ENCODE measurements at places on chromosomes 7 and 10.
A peak's percentile ranks its signal among the peaks of the same experiment; 100 is the strongest.

DNA sequence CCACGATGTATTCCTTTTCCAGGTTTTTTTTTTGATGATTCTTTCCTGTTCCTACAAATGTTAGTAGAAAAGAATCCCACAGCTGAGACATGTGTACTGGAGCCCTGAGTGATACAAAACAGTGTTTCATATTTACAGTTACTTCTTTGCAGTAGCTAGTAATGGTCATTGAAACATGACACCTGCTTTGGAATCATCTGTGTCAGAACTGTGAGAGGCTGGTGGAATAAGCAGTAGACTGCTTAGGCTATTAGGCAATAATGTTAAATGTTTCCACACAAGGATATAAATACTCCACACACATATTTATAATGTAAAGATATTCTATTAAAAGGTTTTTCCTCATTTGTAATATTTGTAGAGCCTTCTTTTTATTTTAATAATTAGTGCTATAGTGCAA is 394.0 kb downstream of the THSD7A start:
- DNase-seq: no peak

GRCh38 chr10:108566316-108567107 is 1356.8 kb downstream of the XPNPEP1 start:
- no peak for DNase-seq

GRCh38 chr10:72935361-72935760 is 19.2 kb downstream of the PLA2G12B start:
- DNase-seq: no peak

DNA sequence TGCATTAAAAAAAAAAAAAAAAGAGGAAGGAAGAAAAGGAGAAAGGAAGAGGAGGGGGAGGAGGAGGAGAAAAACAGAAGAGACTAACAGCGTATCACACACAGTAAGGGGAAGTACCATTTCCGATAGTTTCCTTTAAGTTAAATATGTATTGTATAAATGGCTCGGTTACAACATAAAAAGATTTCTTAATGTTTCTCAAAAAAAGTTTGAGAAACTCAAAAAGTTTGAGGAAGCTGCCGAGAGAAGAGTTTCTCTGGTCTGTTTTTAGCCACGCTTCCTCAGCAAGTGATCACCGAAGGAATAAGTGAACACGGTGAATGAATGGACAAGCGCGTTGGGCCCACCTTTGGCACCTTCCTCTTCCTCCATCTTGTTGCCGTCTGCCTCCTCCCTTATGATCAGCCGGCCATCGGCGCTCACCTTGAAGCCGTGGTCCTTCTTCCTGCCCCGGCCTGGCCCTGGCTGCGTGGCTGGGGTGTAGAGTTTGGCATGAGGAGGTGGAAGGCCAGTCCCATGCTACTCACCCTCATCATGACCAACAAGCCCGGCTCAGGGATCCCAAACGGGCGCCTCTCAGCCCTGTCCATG is 31.3 kb upstream of the FRAT2 start:
- no peak for DNase-seq

GRCh38 chr10:122499012-122499411 is 37.7 kb downstream of the HTRA1 start:
- no peak for DNase-seq

DNA sequence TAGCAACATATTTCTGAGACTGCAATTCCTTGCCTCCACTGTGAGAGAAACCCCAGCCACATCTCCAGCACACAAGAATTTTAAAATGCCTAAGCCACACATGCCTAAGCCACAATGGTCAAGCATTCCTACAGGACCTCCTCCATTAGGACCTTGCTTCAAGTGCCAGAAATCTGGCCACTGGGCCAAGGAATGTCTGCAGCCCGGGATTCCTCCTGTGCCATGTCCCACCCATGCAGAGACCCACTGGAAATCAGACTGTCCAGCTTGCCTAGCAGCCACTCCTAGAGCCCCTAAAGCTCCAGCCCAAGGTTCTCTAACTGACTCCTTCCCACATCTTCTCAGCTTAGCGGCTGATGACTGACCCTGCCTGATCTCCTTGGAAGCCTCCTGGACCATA is 117.5 kb downstream of the AHR start:
- no peak for DNase-seq

GRCh38 chr7:9120331-9120730 is 686.9 kb downstream of the NXPH1 start:
- DNase-seq: no peak

- no peak for DNase-seq
These were observed 1.8 kb downstream of the MLXIPL start for GRCh38 chr7:73622527-73622908.

DNA sequence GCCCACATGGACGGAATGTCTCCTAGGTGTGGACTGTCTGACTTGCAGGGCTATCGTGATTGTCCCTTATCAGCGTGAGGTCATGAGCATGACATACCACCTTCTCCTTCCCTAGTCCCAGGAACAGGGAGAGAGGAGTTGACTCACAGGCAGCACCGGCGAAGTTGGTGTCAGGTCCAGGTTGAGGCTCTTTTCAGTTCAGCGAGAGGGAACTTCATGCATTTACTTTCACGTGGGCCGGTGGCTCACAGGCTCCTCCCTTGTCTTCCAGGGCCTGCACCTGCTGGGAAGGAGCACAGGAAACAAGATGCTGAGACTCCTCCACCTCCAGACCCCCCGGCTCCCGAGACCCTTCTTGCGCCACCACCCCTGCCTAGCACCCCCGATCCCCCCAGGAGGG is 46.1 kb downstream of the PROSER2 start:
- DNase-seq: no peak

DNA sequence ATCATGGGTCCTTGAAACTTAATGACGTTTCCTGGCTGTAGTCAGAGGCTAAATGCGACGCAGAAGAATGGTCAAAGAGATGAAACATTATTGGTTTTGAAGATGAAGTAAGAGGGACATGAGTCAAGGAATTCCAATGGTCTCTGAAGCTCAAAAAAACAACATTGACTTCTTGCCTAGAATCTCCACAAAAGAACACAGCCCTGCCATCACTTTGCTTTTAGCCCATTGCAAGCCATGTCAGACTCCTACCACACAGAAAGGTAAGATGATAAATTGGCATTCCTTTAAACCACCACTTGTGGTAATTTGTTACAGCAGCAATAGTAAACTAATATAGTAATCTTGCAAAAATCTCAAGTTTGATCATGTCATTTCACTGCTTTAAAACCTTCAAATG is 109.4 kb downstream of the TMEM26 start:
- DNase-seq: no peak

DNA sequence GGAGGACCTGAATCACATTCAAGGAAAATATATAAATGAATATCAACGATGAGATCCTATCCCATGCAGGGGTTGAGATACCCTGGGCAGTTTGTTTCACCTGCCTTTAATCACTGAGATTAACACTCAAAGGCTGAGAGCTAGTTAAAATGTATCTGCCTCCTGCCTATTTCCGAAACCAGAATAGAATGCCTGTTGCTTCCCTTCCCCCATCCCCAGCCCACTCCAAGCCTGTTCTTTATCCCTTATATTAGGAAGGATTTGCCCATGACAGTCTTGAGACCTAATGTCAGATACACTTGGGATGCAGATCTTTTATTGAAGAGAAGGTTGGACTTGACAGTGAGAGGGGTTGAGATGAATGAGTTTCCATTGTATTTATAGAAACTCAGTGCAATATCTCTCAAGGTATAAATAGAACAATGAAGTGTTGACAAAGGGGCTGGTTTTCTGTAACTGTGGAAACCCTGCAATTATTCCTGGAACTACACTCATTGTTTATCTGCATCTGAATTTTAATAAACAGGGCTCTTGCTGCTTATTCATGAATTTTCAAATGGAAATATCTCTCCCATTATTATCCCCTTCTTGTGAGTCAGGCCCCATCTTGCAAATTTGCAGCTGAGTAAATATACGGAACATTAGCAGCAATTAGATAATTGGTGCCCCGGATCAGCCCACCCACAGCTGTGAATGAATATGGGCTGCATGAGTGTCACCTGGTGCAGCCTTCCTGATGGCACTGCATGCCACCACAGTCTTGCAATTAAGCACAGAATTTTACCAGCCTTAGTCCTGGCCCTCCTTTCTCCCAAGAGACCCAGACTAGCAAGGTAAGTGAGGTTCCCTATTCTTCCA is 66.7 kb downstream of the SORCS3 start:
- DNase-seq: no peak

- no peak for DNase-seq
These were observed 816 bp downstream of the TECPR1 start for GRCh38 chr7:98251231-98251600.

DNA sequence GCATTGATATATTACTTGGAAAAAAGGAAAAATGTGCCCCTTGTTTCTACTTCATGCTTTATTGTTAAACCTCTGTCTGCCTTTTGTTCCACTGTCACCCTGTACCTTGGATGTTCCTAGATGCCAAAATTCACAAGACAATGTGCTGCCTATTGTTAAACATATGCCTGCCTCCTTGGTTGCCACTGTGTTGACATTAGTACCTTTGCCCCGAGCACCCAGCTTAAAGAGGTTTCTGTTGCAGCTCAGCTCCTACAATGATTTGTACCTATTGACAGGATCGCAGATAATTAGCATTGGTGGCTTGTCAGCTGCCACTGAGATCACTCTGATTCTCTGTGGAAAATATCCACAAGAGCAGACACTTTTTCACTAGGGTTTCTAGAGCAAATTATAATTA is 188.0 kb downstream of the KCND2 start:
- DNase-seq: no peak

DNA sequence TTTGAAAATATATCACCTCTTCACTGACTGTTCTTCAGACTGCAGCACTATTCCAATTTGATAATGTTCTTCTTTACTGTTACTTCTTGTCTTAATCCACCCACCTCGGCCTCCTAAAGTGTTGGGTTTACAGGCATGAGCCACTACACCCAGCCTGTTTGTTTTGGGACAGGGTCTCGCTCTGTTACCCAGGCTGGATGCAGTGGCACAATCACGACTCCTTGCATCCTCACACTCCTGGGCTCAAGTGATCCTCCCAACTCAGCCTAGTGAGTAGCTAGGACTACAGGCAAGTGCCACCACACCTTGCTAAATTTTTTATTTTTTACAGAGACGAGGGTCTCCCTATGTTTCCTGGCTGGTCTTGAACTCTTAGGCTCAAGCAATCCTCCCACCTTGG is 77.9 kb downstream of the NDUFB2 start:
- no peak for DNase-seq

DNA sequence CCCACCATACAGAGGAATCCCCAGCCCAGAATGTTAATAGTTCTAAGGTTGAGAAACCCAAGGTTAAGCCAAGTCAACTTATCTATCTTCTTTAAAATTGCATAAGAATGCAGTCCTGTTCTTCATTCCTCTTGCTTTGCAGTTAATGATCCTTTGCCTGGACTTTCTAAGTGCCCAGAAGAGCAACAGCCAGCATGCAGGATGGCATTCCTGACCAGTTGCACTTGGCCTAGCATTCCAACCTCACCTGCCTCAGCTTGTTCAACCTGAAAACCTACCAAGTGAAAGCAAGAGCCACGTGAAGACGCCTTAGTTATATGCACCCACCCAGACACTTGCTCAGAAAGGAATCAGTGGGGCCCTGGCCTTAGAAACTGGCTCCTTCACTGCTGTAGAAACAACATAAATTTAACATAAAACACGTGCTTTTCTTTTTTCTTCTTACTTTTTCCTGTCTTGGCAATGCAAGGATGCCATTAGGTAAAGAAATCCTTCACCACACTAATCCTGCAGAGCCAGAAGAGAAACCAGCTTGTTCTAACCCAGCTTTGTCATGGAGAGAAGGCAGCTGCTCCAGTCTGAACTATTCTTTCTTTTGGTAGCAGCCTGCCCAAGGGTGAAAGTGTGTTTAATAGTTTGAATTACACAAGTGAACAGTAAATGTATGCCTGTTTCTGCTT is 25.0 kb downstream of the EGFR start:
- peak; percentile 65 for DNase-seq

DNA sequence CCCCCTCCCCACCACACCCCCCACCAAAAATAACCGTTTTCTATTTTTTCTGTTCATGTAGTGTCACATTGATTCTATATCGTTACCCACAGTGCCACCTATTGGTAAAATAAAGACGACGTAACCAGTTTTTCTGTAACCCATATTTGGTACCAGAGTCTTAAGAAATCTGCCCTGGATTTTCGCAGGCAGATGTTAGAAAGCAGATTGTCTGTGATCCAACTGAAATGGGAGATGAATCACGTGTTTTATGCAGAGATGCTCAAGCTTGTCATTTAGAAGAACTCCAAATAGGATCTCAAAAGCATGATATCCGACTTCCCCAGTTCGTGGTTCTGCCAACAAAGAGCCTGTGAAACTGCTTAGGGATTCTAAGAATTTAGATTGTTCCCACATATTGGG is 261.1 kb upstream of the CSTF2T start:
- DNase-seq: peak; percentile 29

GRCh38 chr10:70321897-70322890 is 38.4 kb upstream of the NPFFR1 start:
- DNase-seq: no peak

- no peak for DNase-seq
These were observed 195.4 kb upstream of the PLXDC2 start for GRCh38 chr10:19620811-19621210.

DNA sequence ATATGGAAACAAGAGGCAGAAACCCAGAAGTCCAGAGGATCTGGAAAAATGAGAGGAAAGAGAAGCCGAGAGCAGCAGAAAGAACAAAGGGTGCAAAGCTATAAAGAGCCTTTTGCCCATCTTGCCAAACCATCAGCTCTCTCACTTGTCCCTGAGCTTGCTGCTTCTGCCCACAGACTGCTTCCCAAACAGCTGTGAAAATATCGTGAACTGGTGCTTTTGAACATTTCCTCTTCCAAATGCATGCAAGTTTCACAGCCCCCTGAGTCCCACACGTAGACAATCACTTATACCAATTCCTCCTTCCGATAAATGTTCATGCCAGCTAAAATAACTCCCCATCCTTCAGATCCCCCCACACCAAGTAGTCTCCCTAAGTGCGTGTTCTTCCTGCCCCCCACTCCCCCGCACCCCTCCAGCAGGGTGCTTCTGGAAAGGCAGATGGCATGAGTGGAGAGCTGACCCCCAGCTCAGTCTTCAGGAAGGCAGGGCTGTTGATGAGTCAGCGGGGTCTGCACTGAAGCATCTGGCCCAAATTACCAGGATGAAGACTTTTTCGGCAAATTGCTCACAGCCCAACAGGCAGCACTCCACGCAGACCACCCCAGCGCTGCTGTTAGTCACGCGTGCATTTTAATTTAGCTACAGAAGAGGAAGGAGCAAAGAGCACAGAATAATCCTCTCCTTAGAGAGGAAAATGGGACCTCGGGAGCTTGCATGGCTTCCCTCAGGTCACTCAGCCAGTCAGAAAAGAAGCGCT is 76.1 kb upstream of the KCNMA1 start:
- DNase-seq: no peak

DNA sequence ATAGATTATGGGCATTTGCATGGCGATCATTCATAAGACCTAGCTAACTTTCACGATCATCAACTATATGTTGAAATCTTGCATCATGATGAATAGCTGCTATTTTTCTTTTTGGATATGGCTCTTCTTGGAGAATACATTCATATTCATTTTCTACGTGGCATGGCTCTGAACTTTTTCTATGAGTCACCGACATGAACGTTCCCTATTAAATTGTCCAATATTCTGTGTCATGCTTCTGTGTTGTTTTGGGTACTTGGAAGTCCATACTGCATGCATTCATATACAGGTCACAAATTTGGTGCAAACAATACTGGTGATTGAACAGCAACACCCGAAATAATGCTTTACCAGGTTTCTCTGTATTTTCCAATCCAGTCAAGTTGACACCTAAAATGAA is 37.9 kb upstream of the ANKRD1 start:
- no peak for DNase-seq

GRCh38 chr7:87369216-87369615 is 23.8 kb downstream of the CROT start:
- DNase-seq: no peak

GRCh38 chr7:114939484-114940097 is 17.7 kb downstream of the MDFIC start:
- DNase-seq: no peak
